NCI-H1436 treated with DMSO at 0.1 percent for 48 hours (cell line): ENCODE measurements at places on chromosomes 3 and 15.

- DNase-seq, result no peak
These were observed 39.4 kb downstream of the DNAH1 start for GRCh38 chr3:52355526-52355925.

GRCh38 chr3:192957441-192958021 lies 39.9 kb upstream of the MB21D2 start:
- DNase-seq, result no peak

DNA sequence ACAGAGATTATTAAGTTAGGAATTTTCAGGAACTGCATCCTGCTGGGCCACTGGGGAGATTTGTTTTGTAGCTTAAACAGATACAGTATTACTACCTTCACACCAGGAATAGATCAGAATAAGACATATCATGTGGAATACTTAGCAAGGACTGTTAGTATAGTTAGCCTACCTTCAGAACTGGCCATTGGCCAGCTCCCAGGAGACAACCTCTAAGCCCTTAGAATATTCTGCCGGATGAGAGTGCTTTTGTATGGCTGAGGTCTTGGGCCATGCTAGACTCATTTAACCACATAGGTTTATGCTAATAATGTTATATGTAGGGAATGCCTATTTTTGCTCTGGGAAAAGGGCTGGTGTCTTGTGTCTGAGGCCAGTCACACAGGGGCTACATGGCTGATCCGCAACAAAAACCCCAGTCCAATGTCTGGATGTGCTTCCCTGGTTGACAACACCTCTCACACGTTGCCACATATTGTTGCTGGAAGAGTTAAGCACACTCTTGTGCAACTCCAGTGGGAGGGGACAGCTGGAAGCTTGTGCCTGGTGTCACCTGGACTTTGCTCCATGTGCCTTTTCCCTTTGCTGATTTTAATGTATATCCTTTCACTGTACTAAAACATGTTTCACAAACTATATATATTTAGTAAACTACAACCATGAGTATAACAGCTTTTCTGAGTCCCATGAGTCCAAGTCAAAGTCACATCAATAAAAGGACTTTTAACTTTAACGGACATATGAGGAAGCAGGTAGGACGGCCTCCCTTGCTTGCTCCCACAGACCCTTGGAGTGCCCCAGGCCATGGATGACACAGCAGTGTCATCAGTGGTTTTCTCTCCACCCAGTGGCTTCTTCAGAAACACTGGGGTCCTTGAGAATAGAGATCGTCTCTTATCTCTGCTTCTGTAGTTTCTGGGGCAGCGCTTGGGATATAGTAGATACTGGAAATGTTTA lies 118.0 kb upstream of the C3orf80 start:
- no peak for DNase-seq

GRCh38 chr3:5136211-5136918 lies 14.3 kb downstream of the ARL8B start:
- DNase-seq, result no peak

GRCh38 chr3:190617185-190617584 lies 103.3 kb downstream of the IL1RAP start:
- DNase-seq, result no peak

GRCh38 chr3:77913524-77914174 lies 873.8 kb downstream of the ROBO2 start:
- no peak for DNase-seq

DNA sequence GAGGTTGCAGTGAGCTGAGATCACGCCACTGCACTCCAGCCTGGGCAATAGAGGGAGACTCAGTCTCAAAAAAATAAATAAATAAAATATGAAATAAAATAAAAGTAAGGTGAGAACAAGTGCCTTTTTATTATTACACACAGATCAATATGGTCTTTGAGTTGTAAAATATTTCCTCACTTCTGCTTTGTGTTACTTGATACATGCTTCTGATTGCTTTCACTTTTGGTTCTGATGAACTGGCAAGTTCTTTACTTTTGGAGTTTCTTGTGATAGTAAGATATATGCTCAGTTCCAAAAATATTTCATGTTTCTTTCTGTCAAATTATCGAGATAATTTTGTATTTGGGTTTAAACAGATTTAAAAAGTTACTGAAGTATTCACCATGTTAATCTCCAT lies 16.6 kb upstream of the GYG1 start:
- DNase-seq, result no peak

DNA sequence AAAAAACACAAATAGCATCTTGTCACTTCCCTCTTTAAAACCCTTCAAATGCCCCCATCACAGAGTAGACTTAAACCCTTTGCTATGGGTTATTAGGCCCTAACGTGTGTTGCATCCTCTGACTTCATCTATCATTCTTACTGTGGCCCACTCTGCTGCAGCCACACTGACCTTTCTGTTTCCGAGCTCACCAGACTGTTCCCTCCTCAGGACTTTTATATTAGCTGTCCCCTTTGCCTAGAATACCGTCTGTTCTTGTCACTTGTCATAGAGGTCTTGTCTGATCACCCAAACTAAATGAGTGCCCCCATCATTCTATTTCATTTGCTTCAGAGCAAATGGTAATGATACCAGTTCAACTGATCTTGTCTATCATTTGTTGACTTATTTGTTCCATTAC lies 877 bp upstream of the FEM1B start:
- no peak for DNase-seq
